ENCODE measurements at places on chromosomes 13 and 19. TPM values are rescaled to one million over a fixed set of nuclear protein-coding genes. Genes with fewer than 3 reads are reported as not detected.

DNA sequence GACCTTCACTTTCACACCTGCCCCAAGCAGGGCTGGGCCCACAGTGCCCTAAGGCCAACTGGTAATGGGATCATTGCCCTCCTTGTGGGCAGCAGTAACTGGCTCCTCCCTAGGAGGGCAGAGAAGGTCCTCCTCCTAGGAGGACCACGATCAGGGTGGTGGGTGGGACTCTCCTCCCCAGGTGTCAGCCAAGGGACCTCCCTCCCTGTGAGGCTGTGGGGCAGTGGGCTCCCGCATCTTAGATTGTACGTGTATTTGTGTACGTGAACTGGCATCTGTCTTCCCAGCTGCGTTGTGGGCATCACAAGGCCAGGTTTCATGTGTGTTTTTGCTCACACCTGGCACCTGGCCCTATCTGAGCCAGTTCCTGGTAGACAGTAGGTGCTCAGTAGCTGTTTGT is 111.8 kb downstream of the SOX1 start:
- no peak for DNase-seq

- no peak for DNase-seq
These were observed 802.1 kb upstream of the SLITRK6 start for GRCh38 chr13:86601351-86601750.

GRCh38 chr13:83229574-83230305 is 652.5 kb downstream of the SLITRK1 start:
- DNase-seq, result no peak

- no peak for DNase-seq
These were observed 73.6 kb downstream of the KDM4B start for GRCh38 chr19:5042556-5042955.

Gene SIGLEC6
- polyA plus RNA-seq, result 0.03 TPM

Gene ZNF611
- 1.4 TPM for polyA plus RNA-seq

Measured in psoas muscle (tissue), 8 donors.